ENCODE measurements at places on chromosomes 3 and 15.

DNA sequence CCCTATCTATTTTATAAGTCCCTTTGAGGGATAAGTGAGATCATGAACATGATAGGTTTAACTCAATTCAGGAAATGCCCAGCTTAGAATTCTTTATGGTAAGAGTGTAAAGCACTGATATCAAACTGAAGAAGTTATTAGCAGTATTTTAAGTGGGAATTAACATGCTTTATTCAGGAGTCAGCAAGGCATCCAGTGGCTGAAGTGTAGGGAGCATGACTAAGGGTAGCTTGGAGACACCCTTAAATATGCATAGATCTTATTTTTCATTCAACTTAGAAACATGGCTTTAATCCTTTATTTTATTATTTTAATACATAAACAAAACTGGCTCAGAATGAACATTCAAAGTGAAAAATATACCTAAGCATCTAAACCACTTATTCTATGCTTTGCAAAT, 158.3 kb upstream of the LPP start:
- no peak for DNase-seq

- DNase-seq, result no peak
These were observed 1.2 kb upstream of the EDEM1 start for GRCh38 chr3:5186089-5186857.

GRCh38 chr3:37136067-37136466, 38.3 kb downstream of the LRRFIP2 start:
- DNase-seq, result no peak

DNA sequence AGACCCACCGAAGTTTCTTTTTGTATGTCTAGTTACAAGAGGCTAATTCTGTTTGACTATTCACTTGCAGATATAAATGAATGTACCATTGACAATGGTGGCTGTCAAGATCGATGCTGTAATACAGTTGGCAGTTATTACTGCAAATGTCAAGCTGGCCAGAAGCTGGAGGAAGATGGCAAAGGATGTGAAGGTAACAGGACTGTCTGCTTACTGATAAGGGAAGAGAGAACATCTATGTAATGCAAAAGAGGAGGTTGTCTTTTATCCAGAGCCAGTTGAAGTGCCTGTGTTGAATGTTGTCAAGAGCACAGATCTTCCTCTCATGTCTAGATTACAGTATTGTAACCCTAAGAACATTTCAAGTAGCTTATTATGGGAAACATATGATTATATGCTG, 549.5 kb upstream of the GOLIM4 start:
- DNase-seq, result no peak

GRCh38 chr3:50913260-50913659, 238.5 kb downstream of the DOCK3 start:
- no peak for DNase-seq

DNA sequence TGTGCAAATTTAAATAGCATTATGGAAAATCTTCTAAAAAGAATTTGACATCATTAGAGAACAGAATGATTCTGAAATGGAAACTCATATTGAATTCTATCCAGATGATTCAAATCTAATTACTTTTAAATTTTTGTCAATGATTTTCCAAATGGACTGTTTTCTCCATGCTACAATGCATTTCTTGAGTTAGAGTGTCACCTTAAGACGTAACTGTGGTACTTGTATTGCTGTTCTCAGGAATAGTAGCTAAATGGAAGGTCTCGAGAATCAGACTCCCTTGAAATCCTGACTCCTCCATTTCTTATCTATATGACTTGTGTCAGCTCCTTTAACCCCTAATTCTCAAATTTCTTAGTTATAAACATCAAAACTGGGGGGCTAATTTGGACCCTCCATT, 102.3 kb downstream of the P2RY1 start:
- DNase-seq, result no peak

DNA sequence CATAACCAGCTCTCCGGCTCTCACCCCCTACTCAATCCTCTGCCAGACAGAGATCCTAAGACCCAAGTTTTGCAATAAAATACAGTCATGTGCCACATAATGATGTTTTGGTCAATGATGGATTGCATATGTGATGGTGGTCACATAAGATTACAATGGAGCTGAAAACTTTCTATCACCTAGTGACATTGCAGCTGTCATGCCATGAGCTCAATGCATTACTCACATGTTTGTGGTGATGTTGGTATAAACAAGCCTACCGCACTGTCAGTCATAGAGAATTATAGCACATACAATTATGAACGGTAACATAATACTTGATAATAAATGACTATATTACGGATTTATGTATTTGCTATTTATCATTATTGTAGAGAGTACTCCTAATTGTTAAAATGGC, 26.9 kb upstream of the SAMMSON start:
- DNase-seq, result no peak

DNA sequence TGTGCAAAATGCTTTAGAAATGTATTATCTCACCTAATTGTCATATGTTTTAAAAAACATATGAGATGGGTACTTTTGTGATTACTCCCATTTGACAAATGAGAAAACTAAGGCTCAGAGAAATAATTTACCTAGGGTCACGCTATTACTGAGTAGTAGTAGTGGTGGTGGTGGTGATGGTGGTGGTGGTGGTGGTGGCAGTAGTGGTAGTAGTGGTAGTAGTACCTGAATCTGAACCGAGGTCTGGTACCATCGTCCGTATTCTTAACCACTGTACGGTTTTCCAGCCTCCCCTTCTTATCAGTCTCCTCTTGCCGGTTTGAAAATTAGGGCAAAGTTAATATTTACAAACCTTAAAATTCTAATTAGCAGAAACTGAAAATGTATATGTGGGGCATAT, 102.4 kb downstream of the KLHL25 start:
- DNase-seq, result no peak

DNA sequence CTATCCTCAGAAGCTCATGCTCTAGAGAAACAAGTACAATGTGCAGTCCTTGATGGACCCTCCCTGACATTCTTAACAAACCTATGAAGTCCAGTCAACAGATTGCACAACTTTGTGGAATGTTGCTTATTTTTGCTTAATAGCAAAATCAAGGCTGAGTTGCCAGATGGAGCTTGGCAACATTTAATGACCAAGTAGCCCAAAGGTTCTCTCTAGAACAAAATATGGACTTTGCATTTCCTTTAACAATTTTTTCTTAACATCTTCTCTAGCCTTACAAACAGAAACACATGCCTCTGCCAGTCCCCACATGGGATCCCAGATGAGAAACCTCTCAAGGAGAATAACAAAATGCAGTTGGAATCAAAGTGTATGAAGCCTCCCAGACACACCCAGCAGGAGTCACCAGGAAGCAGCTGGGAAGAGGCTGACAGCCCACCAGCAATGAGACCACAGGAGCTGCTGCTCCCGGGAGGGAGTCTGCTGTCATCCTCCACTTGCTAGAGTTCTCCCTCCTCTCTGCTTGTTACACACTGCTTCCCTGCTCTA, 422.5 kb upstream of the CDIN1 start:
- DNase-seq, result no peak

DNA sequence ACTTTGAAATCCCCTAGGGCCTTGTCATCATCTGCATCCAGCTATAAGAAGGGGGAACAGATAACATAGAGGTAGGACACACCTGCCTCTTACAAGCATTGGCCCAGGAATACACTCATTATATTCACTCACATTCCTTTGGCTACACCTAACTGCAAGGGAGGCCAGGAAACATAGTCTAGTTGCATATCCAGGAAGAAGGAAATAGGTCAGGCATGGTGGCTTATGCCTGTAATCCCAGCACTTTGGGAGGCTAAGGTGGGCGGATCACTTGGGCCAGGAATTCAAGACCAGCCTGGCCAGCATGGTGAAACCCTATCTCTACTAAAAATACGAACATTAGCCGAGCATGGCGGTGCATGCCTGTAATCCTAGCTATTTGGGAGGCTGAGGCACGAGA, 48.8 kb downstream of the GTPBP8 start:
- no peak for DNase-seq

DNA sequence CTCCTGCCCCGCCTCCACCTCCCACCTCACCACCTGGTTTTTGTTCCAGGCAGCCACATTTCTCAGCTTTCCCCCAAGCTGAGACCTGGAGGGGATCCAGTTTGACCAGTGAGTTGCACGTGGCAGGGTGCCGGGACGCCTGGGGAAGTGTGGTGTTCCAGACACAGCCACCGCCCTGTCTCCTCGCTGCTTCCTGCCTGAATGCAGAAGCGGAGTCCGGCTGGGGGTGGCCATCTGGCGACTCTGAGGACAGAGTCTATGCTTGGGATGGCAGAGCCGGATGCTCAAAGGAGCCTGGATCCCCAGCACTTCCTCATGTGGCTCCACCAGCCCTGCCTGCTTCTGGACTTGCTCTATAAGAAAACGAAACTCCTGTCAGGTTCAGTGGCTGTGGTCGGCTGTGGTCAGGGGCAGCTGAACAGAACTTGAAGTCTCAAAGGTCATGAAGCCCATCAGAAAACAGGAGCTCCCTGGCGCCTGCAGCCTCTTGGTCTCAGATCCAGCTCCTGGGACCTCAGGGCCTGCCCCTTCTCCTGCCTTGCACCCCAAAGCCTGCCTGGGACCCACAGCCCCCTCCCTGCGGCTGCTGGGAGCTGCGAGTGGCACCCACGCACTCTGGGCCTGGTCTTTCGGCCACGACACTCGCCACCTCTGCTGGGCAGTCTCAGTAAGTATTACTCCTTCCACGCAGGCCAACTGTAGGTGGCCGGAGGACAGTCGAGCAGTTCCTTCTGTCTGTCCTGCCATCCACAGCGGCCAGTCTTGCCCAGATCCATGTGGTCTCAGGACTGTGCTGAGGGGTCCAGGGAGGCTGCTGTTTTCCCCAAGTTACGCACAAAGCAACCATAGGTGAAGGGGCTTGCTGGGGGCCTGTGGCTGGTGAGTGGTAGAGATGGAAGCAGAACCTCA, 112.8 kb upstream of the MEF2A start:
- no peak for DNase-seq

- no peak for DNase-seq
These were observed 1.2 kb downstream of the COL8A1 start for GRCh38 chr3:99639579-99639978.

DNA sequence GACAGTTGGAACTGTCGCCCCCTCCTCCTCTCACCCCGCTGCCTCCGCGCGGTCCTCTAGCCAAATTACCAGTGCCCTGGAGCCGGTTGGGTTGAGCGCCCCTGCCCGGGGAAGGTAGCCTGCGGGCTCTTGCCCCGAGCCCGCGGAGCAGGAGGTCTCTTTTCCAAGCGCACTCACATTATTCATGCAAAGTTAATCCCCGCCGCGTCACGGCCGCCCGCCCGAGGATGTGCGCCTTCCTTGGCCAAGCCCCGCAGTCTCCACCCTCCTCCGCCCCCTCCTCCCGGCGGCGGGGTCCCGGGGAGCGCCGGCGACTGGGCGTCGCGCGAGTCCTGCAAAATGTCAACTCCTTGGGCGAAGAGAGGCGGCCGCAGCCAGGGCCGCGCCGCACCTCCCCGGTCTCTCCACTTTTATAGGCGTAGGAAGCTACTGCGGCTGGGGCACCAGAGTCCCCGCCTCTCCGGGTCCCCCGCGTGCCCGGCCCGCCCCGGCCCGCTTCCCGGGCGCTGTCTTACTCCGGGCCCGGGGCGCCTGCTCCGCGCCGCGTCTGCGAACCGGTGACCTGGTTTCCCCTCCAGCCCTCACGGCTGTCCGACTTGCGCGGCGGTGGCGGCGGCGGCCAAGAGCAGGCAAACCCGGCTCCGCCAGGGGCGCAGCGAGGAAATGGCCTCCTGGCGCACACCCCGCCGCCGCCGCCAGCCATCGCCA, at the start of gene THRB:
Gene THRB, minus strand, starts transcription at position 233 of the 708 bp plus-strand sequence.
- no peak for DNase-seq

GRCh38 chr3:7194071-7194835, 333.3 kb downstream of the GRM7 start:
- no peak for DNase-seq

DNA sequence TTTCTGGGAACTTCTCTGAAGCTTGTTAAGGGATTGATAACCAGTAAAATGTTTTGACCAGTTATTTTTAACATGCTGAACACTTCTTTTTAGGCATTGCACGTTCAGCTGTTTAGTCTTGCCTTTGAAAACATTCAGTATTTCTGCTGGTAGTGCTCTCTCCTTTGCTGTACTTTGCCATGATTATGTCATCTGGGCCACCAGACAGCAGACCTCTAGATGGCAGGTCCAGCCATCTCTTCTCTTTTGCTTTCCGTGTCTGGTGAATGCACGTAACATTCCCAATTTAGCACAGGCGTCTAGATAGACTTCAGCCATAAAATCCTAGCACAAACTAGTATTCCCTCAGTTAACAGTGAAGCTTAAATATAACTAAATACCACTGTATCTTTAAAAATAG, 57.8 kb downstream of the RAB7A start:
- no peak for DNase-seq

DNA sequence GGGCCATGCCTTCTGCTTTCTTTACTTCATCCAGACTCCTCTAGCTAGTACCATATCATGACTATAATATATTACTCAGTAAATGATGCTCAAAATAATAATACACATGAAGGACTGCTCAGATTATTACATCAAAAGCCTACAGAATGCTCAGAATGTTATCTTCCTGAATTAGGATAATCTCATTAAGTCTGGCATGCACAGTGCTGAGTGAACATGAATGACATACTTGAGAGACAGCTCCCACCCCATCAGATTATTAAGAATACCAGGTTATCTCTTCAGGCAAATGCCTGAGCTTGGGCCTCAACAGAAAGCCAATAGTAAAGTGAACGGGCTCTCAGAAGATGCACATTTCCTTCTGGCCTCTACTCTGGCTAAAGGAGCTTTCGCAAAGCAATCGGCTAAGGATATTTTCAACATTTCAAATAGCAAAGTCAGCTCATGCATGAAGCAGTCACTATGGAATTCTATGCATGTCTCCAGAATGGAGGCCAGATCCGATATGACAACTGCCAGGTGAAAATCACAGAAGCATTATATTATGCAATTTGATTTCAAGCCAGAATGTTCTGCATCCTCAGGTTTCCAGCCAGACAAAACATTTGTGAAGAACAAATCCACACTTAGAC, 122.6 kb downstream of the KCNMB2 start:
- DNase-seq, result no peak
